ENCODE measurements at places on chromosomes 5 and 9. TPM values are rescaled to one million over a fixed set of nuclear protein-coding genes. Genes with fewer than 3 reads are reported as not detected.

DNA sequence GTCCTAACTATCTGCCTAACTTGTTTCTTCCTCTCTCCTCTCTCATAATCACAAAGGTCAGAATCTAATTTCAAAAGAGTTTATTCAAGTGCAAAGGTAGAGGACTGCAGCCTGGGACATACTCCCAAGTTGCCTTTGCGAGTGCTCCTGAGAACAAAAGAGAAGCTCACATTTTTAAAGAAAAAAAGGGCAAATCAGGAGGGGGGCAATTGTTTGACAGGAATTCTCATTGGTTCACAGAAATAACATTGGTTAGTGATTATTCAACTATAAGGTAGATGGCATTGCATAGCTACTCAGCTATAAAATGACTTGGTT, 108.1 kb upstream of the RAI14 start:
- H3K4me1 ChIP-seq = no peaks in the 10 kb centered on the region
- H3K27ac ChIP-seq = no peak overlapping the region
- H3K27me3 ChIP-seq = peaks cover 14% of the 10 kb centered on the region
- H3K4me3 ChIP-seq = no peak overlapping the region
- no peaks in the 10 kb centered on the region for H3K36me3 ChIP-seq

FOXI1 gene
- not detected for total RNA-seq

- DNase-seq = no peak
- no peak overlapping the region for H3K27ac ChIP-seq
- H3K27me3 ChIP-seq = peaks cover 4% of the 10 kb centered on the region
- no peak overlapping the region for H3K4me3 ChIP-seq
These were observed 191.6 kb downstream of the TRIM36 start for GRCh38 chr5:114977979-114978573.

DNA sequence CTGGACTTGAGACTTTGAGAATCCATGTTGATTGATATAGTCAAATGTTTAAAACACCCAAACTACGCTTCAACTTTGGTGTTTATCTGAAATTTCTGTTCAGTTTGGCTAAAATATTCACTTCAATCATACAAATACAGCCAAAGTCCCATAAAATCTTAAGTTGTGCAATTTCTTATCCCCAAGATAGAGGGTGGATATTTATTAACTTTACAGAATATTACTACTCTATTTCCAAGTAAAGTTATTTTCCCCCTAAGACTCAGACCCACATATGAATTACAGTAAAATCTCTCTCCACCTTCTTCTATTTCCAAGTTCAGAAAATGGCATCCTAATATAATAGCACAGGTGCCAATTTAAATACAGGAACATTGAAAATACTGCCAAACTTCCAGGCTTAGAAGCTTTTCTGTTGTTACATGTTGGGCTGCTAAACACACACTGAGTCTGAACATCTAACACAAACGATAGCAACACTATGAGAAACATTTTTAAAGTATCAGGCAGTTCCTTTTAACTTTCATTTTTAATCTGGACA, 290.3 kb downstream of the EBF1 start:
- peaks cover 55% of the 10 kb centered on the region for H3K4me1 ChIP-seq
- H3K4me3 ChIP-seq = no peak overlapping the region
- DNase-seq = no peak
- H3K27me3 ChIP-seq = no peaks in the 10 kb centered on the region

SLC22A4 gene
- not detected for total RNA-seq

ANKRD18A gene
- total RNA-seq = 1.5 TPM

GRCh38 chr5:65663804-65664521, 39.1 kb downstream of the SHLD3 start:
- no peaks in the 10 kb centered on the region for H3K27me3 ChIP-seq
- H3K4me3 ChIP-seq = no peak overlapping the region
- no peak for DNase-seq
- H3K27ac ChIP-seq = peak overlapping the region; percentile 38

MYMK gene
- total RNA-seq = not detected

DNA sequence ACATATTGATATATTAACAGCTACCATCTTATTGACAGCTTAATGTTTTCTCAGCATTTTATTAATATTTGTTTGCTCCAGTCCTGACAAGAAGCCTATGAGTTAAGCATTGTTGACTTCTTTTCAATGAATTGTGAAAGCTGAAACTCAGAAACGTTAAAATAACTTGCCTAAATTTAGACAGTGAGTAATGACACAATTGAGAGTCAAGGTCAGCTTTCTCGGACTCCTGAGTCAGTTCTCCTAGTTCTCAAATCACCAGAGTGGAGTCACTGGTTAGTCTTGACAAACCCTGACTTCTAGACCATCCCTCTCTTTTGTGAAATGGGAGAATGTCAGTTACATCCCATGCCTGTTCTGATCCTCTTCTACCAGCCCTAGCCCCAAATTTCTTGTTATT, 222.7 kb upstream of the ACO1 start:
- no peaks in the 10 kb centered on the region for H3K4me1 ChIP-seq
- H3K4me3 ChIP-seq = no peak overlapping the region
- H3K27me3 ChIP-seq = peaks cover 2% of the 10 kb centered on the region
- no peak overlapping the region for H3K27ac ChIP-seq
- no peak for DNase-seq

TAS2R1 gene
- total RNA-seq = not detected

GRCh38 chr5:160092960-160093707, 26.1 kb downstream of the PWWP2A start:
- H3K4me1 ChIP-seq = peaks cover 12% of the 10 kb centered on the region
- peaks cover 27% of the 10 kb centered on the region for H3K36me3 ChIP-seq
- H3K4me3 ChIP-seq = no peak overlapping the region
- H3K27me3 ChIP-seq = no peaks in the 10 kb centered on the region
- H3K27ac ChIP-seq = no peak overlapping the region
- no peak for DNase-seq

GRCh38 chr9:92714787-92715487, 45.0 kb upstream of the IPPK start:
- no peaks in the 10 kb centered on the region for H3K27me3 ChIP-seq
- H3K27ac ChIP-seq = no peak overlapping the region
- H3K36me3 ChIP-seq = no peaks in the 10 kb centered on the region
- H3K4me3 ChIP-seq = no peak overlapping the region

GRCh38 chr9:82571540-82571939, 491.4 kb downstream of the RASEF start:
- H3K27ac ChIP-seq = no peak overlapping the region
- no peaks in the 10 kb centered on the region for H3K4me1 ChIP-seq
- H3K36me3 ChIP-seq = peaks cover 10% of the 10 kb centered on the region

- no peaks in the 10 kb centered on the region for H3K27me3 ChIP-seq
- no peak for DNase-seq
- no peaks in the 10 kb centered on the region for H3K4me1 ChIP-seq
- peaks cover 5% of the 10 kb centered on the region for H3K36me3 ChIP-seq
- H3K4me3 ChIP-seq = no peak overlapping the region
- H3K27ac ChIP-seq = no peak overlapping the region
These were observed 39.3 kb downstream of the PRRC1 start for GRCh38 chr5:127556609-127557334.

GRCh38 chr9:16585591-16585990, 284.9 kb downstream of the BNC2 start:
- no peak overlapping the region for H3K27ac ChIP-seq
- H3K4me3 ChIP-seq = no peak overlapping the region
- peaks cover 4% of the 10 kb centered on the region for H3K27me3 ChIP-seq
- no peaks in the 10 kb centered on the region for H3K36me3 ChIP-seq
- DNase-seq = no peak

PCAT7 gene
- not detected for total RNA-seq

Data from naive thymus-derived CD8-positive, alpha-beta T cell (primary cell).